ENCODE measurements at places on chromosomes 12 and 14. TPM values are rescaled to one million over a fixed set of nuclear protein-coding genes. Genes with fewer than 3 reads are reported as not detected.

C3AR1 gene
- total RNA-seq = 0.42 TPM

ACRBP gene
- total RNA-seq = 0.51 TPM

ZNF740 gene
- 30.9 TPM for total RNA-seq

VIPAS39 gene
- 25.7 TPM for total RNA-seq

TRHDE gene
- 5.2 TPM for total RNA-seq

FSCB gene
- total RNA-seq = not detected

LPAR5 gene
- not detected for total RNA-seq

GALNT4 gene
- total RNA-seq = 12.3 TPM

NAB2 gene
- 20.7 TPM for total RNA-seq

ARID4A gene
- total RNA-seq = 11.1 TPM

KCNK13 gene
- total RNA-seq = not detected

MAPK1IP1L gene
- 108 TPM for total RNA-seq

TSPAN11 gene
- 1.3 TPM for total RNA-seq

TSPAN8 gene
- not detected for total RNA-seq

CRACR2A gene
- total RNA-seq = not detected

TAS2R31 gene
- total RNA-seq = 2.0 TPM

STON2 gene
- total RNA-seq = 94.1 TPM

SLC35E3 gene
- 5.5 TPM for total RNA-seq

TMEM179 gene
- total RNA-seq = not detected

SERPINA9 gene
- 0.19 TPM for total RNA-seq

NYNRIN gene
- total RNA-seq = 15.0 TPM

CCDC88C gene
- 2.2 TPM for total RNA-seq

SDR9C7 gene
- total RNA-seq = 0.17 TPM

NAV3 gene
- 2.8 TPM for total RNA-seq

EMP1 gene
- 204 TPM for total RNA-seq

DDHD1 gene
- 27.3 TPM for total RNA-seq

NDRG2 gene
- 4.4 TPM for total RNA-seq

NOXRED1 gene
- total RNA-seq = under 0.01 TPM

GALC gene
- 7.6 TPM for total RNA-seq

MYF5 gene
- not detected for total RNA-seq

MORN3 gene
- total RNA-seq = not detected
